ENCODE measurements at places on chromosomes 1 and 21.

- DNase-seq: no peak
Observed at GRCh38 chr1:54274448-54274847, 74.5 kb downstream of the MRPL37 start.

DNA sequence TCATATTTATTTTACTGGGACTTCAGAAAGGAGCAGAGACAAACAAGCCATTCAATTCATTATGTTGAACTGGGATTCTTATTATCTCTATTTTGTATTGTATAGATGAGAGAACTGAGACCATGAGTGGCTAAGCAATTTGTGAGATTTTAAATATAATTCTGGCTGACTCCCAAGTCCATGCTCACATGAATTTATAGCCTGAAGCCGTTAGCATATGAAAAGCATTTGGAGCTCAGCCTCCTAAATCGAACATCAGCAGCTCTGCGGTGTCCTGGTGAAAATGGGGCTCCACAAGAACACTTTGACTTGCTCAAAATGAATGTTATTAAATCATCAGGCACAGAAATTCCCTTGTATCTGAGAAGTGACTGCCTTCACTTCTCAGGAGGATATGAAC lies 96.8 kb upstream of the DPT start:
- DNase-seq: no peak

- no peak for DNase-seq
Observed at GRCh38 chr1:190129366-190129765, 348.3 kb downstream of the BRINP3 start.

- no peak for DNase-seq
Observed at GRCh38 chr1:75732703-75733102, 8.2 kb downstream of the ACADM start.

DNA sequence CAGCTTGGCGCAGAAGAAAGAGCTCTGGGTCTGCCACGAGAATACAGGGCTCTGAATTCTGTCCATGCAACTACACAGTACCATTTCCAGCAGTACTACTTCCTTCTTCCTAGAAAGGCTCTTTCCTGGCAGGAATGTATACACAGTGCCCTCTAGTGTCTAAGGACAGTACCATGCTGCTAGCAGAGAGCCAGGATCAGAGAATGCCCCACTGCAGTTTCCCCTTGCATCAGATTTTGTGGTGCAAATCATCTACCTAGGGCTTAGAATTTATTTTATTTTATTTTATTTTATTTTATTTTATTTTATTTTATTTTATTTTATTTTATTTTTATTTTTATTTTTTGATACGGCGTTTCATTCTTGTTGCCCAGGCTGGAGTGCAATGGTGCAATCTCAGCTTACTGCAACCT lies 50.8 kb downstream of the PAX7 start:
- no peak for DNase-seq

DNA sequence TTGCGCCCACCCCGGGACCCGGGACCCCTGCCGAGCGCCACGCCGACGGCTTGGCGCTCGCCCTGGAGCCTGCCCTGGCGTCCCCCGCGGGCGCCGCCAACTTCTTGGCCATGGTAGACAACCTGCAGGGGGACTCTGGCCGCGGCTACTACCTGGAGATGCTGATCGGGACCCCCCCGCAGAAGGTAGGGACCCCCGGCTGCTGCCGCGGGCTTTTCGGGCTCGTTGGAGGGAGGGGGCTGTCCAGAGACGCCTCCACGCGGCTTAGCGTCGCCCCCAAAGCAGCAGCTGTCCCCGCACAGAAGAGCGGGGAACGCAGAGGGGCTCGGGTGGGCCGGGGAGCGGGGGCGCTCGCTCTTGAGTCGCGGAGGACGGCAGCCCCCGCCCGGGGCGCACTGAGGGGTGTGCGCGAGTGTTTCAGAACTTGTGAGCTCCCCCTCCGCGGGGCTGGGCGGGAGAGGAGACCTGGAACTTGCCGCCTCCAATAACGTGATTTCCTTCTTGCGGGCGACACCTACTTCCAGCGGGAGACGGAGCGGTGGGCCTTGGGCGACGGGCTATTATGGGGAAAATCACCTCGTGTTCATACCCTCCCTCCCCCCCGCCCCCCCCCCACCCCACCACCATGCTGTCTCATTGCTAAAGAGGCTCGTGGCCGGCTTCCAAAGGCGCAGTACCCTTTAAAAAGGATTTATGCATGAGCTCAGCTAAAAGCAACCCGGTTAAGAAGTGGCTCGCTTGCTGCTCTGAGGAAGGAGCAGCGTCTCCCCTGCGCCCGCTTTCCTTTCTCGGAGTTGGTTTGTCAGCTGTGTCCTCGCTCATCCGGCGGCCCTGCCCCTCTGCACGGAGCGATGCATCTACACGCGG lies 664 bp downstream of the BACE2 start:
- DNase-seq: no peak

Data from stimulated activated CD4-positive, alpha-beta T cell treated with anti-CD3 and anti-CD28 coated beads, Interleukin-1b, Interleukin-23, amount 100 ng/mL, for 48 hours (primary cell).